ENCODE measurements at places on chromosomes 2 and 18.

GRCh38 chr2:221077251-221077650 lies 494.9 kb downstream of the EPHA4 start:
- no peak for DNase-seq

DNA sequence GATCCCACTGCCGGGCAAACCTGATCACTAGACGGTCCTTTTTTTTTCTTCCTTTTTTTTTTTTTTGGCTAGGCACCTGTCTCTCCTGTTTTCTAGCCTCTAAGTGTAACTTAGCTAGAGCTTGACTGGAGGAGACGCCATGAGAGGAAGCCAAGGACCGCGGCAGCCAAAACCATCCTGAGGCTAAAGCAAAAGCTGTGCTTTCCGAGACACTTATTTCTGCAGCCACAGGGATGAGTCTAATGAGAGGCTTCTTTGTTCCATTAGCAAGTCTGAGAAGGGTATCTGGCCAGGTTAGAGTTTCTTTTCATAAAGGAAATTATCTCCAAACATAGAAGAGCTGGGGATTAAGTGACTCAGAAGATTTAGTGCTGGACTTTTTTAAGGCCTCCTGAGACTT lies 7.3 kb upstream of the CXCR4 start:
- no peak for DNase-seq

DNA sequence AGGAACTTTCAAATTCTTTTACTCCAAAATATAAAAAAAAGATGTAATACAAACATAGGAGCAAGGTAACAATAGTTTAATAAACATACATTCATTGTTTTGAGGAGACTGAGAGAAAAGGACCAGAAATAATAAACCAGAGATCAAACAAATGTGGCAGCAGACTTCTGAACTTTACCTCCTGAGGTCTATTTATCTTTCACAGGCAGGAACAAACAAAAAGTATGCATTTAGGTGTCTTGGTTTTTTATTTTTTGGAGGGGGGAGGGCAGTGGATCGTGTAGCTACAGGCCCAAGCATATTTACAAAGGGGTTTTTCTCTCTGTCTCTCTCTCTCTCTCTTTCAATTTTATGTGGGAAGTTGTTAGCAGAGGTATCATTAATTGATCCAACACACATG lies 5.6 kb downstream of the PPP4R1 start:
- DNase-seq: no peak

DNA sequence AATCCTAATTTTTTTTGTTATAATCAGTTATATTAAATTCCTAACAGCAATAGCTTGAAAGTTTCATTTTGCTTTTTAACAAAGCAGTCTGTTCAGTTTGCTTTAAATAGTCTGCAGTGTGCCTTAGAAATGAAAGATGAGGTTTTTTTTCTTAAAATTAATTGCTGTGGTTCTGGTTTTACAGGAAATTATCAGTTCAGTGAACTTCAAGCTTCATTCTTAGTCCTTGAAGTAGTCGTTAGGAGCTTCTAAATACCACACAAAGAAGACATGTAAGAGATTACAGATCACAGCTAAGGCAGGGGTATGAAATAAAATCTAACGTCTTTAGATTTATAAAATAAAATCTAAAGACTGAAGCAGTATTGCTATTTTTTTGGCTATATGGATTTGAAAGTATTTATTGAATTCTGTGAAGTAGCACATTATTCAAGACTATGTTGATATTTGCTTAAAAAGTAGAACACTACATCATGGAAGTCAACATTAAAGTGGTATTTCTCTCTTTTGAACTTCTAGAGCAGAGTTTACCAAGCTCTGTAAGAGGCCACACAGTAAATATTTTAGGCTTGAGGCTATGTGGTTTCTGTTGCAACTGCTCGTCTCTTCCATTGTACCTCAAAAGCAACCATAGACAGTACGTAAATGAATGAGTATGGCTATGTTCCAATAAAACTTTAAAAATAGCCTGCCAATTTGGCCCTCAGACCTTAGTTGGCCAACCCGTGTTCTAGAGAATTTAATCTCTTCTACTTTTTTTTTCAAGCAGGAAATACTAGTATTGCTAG lies 81.5 kb upstream of the STON1 start:
- no peak for DNase-seq

DNA sequence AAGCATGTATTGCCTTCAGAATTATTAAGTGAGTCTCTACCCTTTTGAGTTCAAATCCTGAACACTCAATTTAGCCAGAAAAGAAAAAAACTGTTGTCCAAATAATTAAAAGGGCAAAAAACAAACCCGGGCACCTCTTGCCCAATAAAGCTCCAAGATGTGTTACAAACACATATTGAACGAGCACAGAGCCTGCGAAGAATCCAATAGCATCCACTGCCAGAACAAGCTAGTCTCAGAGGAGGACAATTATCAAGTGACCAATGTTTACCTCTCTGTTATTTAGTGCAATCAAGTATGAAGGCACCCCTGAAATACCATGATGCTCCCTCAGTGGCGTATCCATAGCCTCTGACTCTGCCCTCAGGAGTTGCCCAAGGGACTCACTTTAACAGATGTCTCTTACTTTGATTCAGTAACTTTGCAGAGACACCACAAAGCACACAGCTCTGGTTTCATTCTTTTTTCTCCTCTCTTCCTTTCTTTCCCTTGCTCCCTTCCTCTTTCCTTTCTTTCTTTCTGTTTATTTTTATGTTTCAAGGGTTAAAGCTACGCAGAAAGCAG lies 93.5 kb upstream of the SPATS2L start:
- DNase-seq: no peak

DNA sequence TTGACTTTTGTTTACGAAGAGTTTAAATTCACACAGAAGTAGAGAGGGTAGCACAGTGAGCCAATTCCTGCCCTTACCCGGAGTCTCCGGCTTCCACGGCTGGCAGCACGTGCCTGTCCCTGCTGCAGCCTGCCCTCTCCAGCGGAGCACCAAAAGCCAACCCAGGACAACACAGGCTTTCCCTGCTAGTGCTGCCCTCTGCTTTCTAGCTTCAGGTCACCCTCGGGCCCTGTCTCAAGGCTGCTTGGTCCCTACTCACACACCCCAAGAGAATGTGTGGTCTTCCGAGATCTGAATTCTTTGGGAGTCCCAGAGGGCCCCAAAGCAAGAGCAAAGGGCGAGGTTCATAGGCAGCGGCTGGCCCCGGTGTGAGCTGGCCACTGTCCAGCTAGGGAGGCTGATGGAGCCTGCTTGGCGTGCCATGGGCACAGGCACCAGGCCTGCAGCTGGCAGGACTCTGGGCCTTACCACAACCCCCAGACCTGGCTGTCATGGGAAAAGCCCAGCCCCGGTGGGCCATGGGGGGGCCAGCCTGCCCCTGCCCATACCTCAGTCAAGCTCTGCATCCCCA lies 7.0 kb upstream of the HS6ST1 start:
- DNase-seq: no peak

- DNase-seq: no peak
Observed at GRCh38 chr2:233497692-233498091, 68.9 kb downstream of the USP40 start.

DNA sequence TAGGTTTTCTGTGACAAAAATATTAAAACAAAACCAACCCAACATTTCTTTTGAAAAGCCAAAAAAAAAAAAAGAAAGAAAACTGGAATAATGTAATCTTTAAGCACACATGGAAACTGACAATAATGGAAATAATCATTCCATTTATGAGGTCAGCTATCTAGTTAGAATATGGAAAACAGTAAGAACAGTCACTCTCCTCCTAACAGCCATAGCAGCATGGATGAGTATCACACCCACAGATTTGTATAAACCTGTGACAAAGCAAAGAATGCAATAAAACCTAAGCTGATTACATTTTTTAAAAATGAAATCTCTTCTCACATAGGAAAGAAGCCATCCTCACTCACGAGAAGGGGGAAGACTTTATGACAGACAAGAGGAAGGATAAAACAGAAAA lies 437.8 kb downstream of the NYAP2 start:
- DNase-seq: no peak

GRCh38 chr2:9266711-9267110 lies 60.1 kb downstream of the ASAP2 start:
- no peak for DNase-seq

GRCh38 chr2:26340831-26341230 lies 5.1 kb upstream of the SELENOI start:
- DNase-seq: no peak

GRCh38 chr2:27494944-27495554 lies at the start of gene FNDC4:
Gene FNDC4 (minus strand): TSS chr2:27495200. CDS start chr2:27494679, 521 bp downstream.
- no peak for DNase-seq

GRCh38 chr2:216142540-216142939 lies 33.4 kb downstream of the XRCC5 start:
- DNase-seq: no peak

GRCh38 chr2:186639939-186640338 lies 50.1 kb downstream of the ITGAV start:
- DNase-seq: no peak

DNA sequence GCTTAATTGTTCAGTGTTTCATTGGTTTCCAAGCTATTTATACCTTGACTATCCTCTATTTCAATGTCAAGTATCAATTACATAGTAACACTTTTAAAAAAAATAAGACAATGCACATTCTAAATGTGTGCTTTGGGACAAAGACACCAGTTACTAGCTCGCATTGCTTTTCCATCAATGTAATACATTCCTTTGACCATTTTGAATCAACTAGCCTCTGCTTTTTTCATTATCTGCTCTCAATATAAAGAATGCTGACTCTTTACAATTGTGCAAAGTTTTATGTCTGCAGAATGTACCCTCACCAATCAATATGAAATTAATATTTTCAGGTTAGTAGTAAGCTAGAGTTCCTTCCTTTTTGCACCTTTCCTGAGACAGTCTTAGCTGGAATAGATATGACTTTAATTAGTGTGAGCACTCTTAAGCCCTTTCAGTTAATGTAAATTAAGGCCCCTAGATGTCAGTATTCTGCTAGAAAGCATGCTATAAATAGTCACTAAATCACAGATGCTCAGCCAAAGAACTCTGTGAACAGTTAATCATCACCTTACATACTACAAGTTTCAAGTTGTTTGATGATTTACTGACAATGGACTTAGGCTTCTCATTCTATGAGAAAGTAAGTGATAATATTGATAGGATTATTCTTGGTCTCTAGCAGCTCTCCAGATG lies 413.6 kb downstream of the PTH2R start:
- peak; percentile 69 for DNase-seq

DNA sequence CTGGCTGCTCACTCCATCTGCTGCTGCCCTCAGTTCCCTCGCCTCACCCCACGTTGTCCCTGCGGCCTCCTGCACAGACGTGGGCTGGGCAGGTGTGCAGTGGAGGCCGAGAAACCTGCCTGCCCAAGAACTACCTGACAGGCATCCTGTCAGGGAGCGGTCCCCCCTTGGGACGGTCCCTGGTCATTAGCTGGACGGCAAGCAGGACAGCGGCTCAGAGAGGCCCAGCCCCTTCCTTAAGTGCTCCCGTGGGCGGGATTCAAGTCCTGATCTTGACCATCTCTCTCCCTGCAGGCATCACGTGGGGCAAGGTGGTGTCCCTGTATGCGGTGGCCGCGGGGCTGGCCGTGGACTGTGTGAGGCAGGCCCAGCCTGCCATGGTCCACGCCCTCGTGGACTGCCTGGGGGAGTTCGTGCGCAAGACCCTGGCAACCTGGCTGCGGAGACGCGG lies 11.3 kb downstream of the BOK start:
- DNase-seq: no peak

GRCh38 chr18:3596637-3597384 lies 146.8 kb downstream of the TGIF1 start:
- DNase-seq: no peak

DNA sequence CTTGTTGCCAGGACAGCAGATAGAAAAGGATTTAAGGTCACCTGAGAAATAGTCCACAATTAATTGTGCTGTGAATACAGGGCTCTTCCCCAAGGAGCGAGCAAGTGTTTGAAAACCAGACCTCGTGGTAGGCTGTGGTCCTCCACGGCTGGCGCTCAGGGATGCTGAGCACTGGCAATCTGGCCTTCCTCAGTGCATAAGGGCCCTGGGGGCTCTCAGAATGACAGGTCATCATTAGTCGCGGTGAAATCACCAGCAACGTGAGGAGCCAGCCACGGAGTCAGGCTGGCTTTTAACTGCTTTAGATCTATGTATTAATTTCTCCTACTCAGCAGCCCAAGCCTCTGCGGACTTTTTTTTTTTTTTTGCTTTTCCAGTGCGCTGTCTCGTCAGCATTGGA lies 148.5 kb downstream of the FHOD3 start:
- DNase-seq: no peak

DNA sequence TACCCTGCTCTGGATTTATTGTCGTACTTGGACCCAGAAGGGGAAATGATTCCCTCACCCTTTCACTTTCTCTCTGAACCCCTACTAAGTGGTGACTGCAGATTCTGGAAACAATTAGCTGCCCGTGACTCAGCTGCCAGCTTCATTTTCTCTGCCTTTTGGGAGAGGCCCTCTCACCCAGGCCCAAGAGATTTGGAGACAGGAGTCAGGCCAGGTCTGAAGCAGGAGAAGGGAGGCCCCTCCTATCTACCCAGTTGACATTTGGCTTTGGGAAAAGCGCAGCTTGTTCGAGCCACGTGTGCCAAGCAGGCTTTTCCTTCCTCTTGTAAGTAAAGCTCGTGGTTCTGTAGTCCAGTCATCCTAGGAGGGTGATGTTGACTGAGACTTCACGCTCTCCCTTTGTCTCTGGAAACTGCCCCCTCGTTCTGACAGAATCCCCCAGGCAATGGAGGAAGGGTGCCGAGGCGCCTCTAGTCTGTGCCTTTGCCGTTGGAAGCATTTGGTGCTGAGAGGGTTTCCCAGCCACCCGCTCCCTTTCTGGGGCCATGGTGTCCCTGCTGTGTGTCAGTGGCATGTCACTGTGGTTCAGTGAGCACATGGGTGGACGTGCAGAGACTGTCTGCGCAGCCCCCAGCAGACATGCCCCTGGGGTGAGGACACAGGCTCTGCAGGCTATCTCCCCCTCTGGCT lies 8.6 kb downstream of the OXER1 start:
- no peak for DNase-seq

DNA sequence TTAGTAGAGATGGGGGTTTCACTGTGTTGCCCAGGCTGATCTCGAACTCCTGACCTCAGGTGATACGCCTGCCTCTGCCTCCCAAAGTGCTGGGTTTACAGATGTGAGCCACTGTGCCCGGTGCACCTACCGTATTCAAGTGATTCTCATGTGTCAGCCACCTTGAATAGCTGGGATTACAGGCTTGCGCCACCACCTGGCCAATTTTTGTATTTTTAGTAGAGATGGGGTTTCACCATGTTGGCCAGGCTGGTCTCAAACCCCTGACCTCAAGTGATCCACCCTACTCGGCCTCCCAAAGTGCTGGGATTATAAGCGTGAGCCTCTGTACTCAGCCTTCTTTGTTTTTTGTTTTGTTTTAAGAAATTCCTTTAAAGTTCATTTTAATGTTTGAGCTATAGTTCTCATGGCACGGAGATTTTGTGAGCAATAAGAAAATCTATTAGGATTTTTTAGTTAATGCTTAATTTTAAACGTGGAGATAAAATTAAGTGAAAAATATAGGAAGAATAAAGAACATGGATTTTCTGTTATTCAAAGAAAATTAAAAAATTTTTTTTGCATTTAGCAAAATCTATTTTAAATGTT lies 242.6 kb downstream of the PHLPP1 start:
- peak; percentile 50 for DNase-seq
